ENCODE measurements at places on chromosomes 1 and 21. TPM values are rescaled to one million over a fixed set of nuclear protein-coding genes. Genes with fewer than 3 reads are reported as not detected.

GRCh38 chr1:153749408-153750005, 21.7 kb downstream of the INTS3 start:
- H3K27me3 ChIP-seq, result no peaks in the 10 kb centered on the region
- H3K4me3 ChIP-seq, result no peak overlapping the region
- peak overlapping the region; percentile 8 for H3K27ac ChIP-seq
- H3K4me1 ChIP-seq, result no peaks in the 10 kb centered on the region
- DNase-seq, result peak; percentile 90
- H3K36me3 ChIP-seq, result peaks cover 47% of the 10 kb centered on the region

GRCh38 chr1:214259353-214259977, 21.5 kb upstream of the SMYD2 start:
- no peaks in the 10 kb centered on the region for H3K36me3 ChIP-seq
- H3K27me3 ChIP-seq, result peaks cover 8% of the 10 kb centered on the region
- H3K4me3 ChIP-seq, result no peak overlapping the region
- no peak for DNase-seq
- no peak overlapping the region for H3K27ac ChIP-seq

DNA sequence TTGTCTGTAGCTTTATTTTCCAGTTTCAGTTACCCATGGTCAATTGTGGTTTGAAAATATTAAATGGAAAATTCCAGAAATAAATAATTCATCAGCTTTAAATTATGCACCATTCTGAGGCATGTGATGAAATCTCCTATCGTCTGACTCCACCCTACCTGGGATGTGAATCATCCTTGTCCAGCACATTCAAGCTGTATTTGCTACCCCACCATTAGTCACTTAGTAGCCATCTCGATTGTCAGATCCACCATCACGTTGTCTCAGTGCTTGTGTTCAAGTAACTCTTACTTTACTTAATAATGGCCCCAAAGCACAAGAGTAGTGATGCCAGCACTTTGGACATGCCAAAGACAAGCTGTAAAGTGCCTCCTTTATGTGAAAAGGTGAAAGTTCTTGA, 4.0 kb downstream of the STPG1 start:
- no peaks in the 10 kb centered on the region for H3K27me3 ChIP-seq
- no peaks in the 10 kb centered on the region for H3K4me1 ChIP-seq
- H3K4me3 ChIP-seq, result no peak overlapping the region
- H3K36me3 ChIP-seq, result no peaks in the 10 kb centered on the region

DNA sequence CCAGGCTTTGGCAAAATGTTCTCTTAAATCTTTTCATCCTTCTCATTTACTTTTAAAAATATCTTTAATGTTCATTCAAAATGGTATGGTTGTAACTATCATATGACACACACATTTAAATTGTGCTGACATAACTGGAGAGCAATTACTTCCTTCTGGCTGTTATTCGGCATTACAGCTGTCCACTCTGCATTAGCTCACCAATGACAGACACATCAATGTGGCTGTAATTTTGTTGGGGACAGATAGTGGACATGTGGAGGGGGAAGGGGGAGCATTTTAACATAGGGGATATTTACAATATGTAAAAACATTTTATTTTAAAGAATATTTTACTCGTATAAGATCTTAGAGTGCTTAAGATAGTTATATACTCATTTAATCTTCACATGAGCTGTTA, 319.8 kb downstream of the HMCN1 start:
- DNase-seq, result no peak
- no peaks in the 10 kb centered on the region for H3K4me1 ChIP-seq
- no peak overlapping the region for H3K27ac ChIP-seq
- H3K36me3 ChIP-seq, result no peaks in the 10 kb centered on the region
- no peaks in the 10 kb centered on the region for H3K27me3 ChIP-seq

DNA sequence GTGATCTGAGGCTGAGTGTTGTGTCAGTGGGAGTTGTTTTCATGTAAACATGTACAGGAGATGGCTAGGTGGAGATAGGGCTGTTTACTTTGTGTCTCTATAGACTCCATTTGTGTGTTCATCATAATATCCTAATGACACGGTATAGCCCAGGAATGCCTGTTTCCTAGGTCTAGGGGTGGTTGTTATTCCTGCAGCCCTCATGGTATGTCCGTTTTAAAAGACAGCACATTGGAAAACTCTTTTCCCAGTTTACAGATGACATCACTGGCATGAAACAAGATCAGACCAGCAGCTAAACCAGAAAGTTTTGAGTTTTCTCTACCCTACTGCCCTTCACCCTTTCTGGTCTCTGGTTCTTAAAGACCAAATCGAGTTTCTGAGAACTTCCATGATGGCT, 227.3 kb upstream of the TMEM51 start:
- DNase-seq, result no peak
- no peak overlapping the region for H3K4me3 ChIP-seq
- H3K36me3 ChIP-seq, result no peaks in the 10 kb centered on the region

DNA sequence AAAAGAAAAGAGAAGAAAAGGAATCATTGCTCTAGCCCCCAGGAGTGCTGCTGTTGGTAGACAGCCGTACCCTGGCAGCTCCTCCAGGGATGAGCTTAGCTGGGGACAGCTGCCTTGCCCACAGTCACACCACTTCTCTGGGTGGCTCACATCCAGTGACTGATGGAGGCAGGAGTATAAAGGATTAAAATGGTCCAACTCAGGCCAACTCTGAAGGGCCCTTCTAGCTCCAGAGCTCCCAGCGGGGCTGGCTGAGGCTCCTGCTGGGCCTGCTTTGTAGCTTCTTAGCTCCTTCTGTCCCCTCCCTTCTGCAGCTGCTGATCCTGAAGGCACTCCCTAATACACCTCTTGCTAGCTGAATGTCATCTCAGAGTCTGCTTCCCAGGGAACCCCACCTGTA, 4.4 kb downstream of the CITED4 start:
- no peak overlapping the region for H3K4me3 ChIP-seq
- H3K4me1 ChIP-seq, result peaks cover 13% of the 10 kb centered on the region
- no peak for DNase-seq
- H3K27me3 ChIP-seq, result peaks cover 19% of the 10 kb centered on the region
- H3K36me3 ChIP-seq, result no peaks in the 10 kb centered on the region
- H3K27ac ChIP-seq, result no peak overlapping the region

- DNase-seq, result no peak
- no peak overlapping the region for H3K27ac ChIP-seq
- no peaks in the 10 kb centered on the region for H3K36me3 ChIP-seq
- H3K4me1 ChIP-seq, result no peaks in the 10 kb centered on the region
- no peak overlapping the region for H3K4me3 ChIP-seq
Measured at GRCh38 chr1:13498553-13498952, 15.2 kb downstream of the LRRC38 start.

DNA sequence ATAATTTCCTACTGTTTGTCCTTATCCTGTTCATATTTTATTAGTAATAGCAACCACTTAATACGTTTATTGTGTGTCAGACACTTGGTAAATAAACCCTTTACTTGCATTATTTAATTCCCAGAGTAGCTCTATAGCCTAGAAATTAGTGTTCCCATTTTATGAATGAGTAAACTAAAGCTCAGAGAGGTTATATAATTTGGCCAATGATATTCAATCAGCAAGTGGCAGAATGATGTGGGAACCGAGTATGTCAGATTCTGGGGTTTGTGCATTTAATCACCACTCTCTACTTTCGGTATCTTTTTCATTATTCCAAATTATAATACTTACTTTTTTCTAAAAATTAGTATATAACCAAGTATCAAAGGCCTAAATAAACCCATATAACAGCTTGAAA, 6.6 kb upstream of the ARPC5 start:
- H3K27ac ChIP-seq, result no peak overlapping the region
- no peak overlapping the region for H3K4me3 ChIP-seq
- H3K36me3 ChIP-seq, result no peaks in the 10 kb centered on the region
- H3K4me1 ChIP-seq, result no peaks in the 10 kb centered on the region

GRCh38 chr1:171590022-171590421, 32.0 kb upstream of the MYOCOS start:
- H3K4me3 ChIP-seq, result no peak overlapping the region
- H3K27ac ChIP-seq, result no peak overlapping the region
- no peaks in the 10 kb centered on the region for H3K4me1 ChIP-seq
- no peak for DNase-seq

DNA sequence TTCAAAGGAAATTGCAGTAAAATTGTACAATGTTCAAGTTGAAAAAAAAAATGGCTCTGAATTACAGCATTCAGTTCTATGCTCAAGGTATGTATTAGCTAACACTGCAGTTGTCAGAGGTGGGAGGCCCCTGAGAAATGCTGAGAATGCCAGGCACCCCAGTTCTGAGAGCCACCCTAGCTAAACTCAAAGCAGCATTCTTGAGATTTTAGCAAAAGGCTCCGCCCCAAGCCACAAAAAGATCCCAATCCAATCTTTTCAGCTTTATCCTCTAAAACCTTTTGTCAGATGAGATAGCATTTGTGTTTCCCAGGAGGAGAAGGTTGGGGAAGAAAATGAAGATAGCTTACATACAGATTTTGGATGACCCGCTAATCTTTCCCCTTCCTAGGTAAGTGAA, 68.8 kb downstream of the SMYD2 start:
- no peak overlapping the region for H3K4me3 ChIP-seq
- H3K27ac ChIP-seq, result no peak overlapping the region
- DNase-seq, result no peak

- no peaks in the 10 kb centered on the region for H3K4me1 ChIP-seq
- H3K36me3 ChIP-seq, result no peaks in the 10 kb centered on the region
- H3K4me3 ChIP-seq, result no peak overlapping the region
- H3K27ac ChIP-seq, result peak overlapping the region; percentile 67
Measured at GRCh38 chr1:57860931-57861565, 437.2 kb upstream of the DAB1 start.

DNA sequence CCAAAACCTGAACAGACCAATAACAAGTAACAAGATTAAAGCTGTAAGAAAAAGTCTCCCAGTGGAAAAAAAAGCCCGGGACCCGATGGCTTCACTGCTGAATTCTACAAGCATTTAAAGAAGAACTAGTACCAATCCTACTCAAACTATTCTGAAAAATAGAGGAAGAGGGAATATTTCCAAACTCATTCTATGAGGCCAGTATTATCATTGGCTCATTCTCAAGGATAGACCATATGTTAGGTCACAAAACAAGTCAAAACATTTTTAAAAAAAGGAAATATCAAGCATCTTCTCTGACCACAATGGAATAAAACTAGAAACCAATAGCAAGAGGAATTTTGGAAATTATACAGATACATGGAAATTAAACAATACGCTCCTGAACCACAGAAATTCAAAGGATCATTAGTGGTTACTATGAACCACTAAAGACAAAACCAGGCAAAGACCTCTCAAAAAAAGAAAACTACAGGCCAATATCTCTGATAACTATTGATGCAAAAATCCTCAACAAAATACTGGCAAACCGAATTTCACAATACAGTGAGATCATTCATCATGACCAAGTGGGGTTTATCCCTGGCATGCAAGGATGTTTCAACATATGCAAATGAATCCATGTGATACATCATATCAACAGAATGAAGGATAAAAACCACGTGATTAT, 13.9 kb upstream of the IL20 start:
- no peak overlapping the region for H3K27ac ChIP-seq
- H3K4me3 ChIP-seq, result no peak overlapping the region
- no peaks in the 10 kb centered on the region for H3K27me3 ChIP-seq
- H3K36me3 ChIP-seq, result no peaks in the 10 kb centered on the region
- DNase-seq, result no peak

DNA sequence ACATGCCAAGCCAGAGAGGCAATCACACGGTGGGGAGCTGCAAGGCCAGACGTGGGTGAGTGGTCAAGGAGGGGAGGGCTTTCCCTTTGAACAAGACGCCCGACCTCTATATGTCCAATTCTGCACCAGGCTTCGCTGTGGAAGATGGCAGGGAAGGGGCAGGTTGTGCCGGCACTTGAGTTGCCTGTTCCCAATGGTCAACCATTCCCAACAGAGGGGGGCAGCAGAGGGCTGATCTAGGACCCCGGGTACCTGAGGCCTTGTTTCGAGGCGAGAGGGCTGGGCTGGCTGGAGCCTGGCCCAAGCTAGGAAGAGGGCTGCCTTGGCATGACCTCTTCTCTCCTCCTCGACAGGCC, 64.9 kb downstream of the TMEM53 start:
- H3K27ac ChIP-seq, result no peak overlapping the region
- no peaks in the 10 kb centered on the region for H3K4me1 ChIP-seq
- H3K27me3 ChIP-seq, result no peaks in the 10 kb centered on the region
- H3K4me3 ChIP-seq, result no peak overlapping the region

GRCh38 chr1:213008564-213008963, 7.1 kb downstream of the ANGEL2 start:
- H3K27ac ChIP-seq, result no peak overlapping the region
- DNase-seq, result no peak
- H3K36me3 ChIP-seq, result no peaks in the 10 kb centered on the region
- H3K27me3 ChIP-seq, result no peaks in the 10 kb centered on the region

- no peak overlapping the region for H3K27ac ChIP-seq
- no peaks in the 10 kb centered on the region for H3K36me3 ChIP-seq
- no peaks in the 10 kb centered on the region for H3K27me3 ChIP-seq
- peak; percentile 61 for DNase-seq
Measured at GRCh38 chr1:107666493-107666892, 298.5 kb downstream of the VAV3 start.

DNA sequence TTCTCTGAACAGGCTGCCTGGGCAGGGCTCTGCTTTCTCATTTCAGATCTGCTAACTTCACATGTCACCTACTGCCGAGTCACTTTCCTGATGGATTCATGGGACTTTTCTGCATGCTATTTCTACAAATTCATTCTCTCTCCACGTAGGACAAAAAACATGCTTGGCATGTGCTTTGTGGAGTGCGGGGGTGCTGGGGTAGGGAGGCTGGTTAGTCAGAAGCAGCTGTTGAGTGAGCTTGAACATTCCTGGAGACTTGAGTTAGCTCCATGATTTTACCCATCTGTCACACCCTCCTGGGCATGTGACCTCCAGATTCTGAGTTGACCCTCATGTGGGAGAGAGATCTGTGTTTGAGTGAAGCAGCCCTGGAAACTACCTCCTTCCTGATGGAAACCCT, 71.4 kb downstream of the UCK2 start:
- no peak overlapping the region for H3K4me3 ChIP-seq
- no peak for DNase-seq
- H3K27ac ChIP-seq, result no peak overlapping the region
- H3K36me3 ChIP-seq, result peaks cover 3% of the 10 kb centered on the region
- no peaks in the 10 kb centered on the region for H3K27me3 ChIP-seq
- no peaks in the 10 kb centered on the region for H3K4me1 ChIP-seq

The GPR157 gene
- 1.4 TPM for polyA plus RNA-seq

The DIP2A gene
- polyA plus RNA-seq, result 42.9 TPM

The TMEM52 gene
- polyA plus RNA-seq, result 4.6 TPM

The FAM177B gene
- polyA plus RNA-seq, result 9.7 TPM

The HJV gene
- polyA plus RNA-seq, result 0.65 TPM

The ZBTB7B gene
- polyA plus RNA-seq, result 93.2 TPM

The IL19 gene
- polyA plus RNA-seq, result not detected

The NMNAT2 gene
- polyA plus RNA-seq, result 0.34 TPM

All from small intestine (tissue), 16 donors.